ENCODE measurements at places on chromosomes 1 and 21.

- DNase-seq = no peak
Observed at GRCh38 chr1:20496241-20496661, 10.2 kb upstream of the CAMK2N1 start.

GRCh38 chr1:169745015-169745861 is 11.4 kb upstream of the SELE start:
- no peak for DNase-seq

GRCh38 chr21:27314131-27314530 is 347.2 kb upstream of the ADAMTS5 start:
- no peak for DNase-seq

DNA sequence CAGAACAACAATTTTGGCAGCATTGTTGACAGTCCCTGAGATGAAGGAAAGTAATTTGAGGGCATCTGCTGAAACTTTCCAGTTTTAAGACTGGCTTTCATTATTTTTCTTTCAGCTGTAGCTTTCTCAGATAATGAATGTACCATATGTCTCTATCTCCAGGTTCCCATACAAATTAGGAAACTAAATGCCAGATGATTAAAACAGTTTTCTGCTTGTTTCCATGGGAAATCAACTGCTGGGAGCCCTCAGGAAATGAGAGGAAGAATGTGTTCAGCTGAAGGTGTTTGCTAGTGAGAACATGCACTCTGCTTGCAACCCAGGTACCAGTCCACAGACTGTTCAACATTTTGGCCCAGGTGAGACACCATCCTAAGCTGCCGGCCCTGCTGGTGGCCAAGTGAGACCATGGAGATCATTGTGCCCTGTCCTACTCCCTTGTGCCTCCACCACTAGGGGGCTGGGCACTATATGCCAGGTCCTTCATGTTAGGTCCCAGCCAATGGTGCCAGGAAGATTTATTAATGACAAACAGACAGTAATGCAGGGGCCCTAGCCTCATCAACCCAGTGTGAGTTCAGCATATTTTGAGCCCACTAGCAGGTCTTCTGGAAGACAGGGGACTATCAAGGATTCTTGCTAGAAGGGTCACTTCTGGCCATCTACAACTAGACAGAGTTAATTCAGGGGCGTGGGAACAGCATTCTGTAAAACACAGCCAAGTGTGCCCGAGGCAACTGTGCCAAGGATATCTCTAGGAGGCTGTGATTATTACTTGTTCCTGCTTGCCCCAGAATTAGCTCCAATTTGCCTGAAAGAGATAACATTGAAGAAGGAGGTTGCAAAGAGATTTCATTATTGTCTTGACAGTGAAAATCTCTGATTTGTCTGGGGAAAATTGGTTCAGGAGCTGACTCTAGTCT is 17.0 kb upstream of the LRRC8C start:
- DNase-seq = no peak

GRCh38 chr1:29474274-29475244 is 238.2 kb downstream of the PTPRU start:
- no peak for DNase-seq

DNA sequence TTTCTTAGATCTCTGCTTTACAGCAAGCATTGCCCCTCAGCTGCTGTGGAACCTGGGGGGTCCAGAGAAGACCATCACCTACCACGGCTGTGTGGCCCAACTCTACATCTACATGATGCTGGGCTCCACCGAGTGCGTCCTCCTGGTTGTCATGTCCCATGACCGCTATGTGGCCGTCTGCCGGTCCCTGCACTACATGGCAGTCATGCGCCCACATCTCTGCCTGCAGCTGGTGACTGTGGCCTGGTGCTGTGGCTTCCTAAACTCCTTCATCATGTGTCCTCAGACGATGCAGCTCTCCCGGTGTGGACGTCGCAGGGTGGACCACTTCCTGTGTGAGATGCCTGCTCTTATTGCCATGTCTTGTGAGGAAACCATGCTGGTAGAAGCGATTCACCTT is 33.4 kb upstream of the OR2B11 start:
- no peak for DNase-seq

- DNase-seq = no peak
Observed at GRCh38 chr1:55168353-55168752, 46.8 kb downstream of the USP24 start.

Data from effector CD8-positive, alpha-beta T cell (primary cell).